Activated CD8-positive, alpha-beta memory T cell treated with anti-CD3 and anti-CD28 coated beads, Interleukin-2, amount 10 ng/mL, durations not matched to agents 7 days and 5 days (primary cell): ENCODE measurements at places on chromosomes 2 and 18.

- DNase-seq: no peak
- H3K4me1 ChIP-seq: peaks cover 24% of the 10 kb centered on the region
- no peak overlapping the region for H3K4me3 ChIP-seq
Observed at GRCh38 chr2:29001806-29002205, 20.7 kb downstream of the TOGARAM2 start.

- DNase-seq: no peak
- no peaks in the 10 kb centered on the region for H3K27me3 ChIP-seq
- peak overlapping the region; percentile 100 for H3K27ac ChIP-seq
- H3K4me1 ChIP-seq: peaks cover 72% of the 10 kb centered on the region
- peaks cover 71% of the 10 kb centered on the region for H3K36me3 ChIP-seq
Observed at GRCh38 chr2:97718942-97719341, 5.6 kb downstream of the ZAP70 start.

GRCh38 chr2:108787216-108787541 lies 608 bp downstream of the CCDC138 start:
- peaks cover 30% of the 10 kb centered on the region for H3K36me3 ChIP-seq
- H3K27ac ChIP-seq: peak overlapping the region; percentile 84
- DNase-seq: no peak

DNA sequence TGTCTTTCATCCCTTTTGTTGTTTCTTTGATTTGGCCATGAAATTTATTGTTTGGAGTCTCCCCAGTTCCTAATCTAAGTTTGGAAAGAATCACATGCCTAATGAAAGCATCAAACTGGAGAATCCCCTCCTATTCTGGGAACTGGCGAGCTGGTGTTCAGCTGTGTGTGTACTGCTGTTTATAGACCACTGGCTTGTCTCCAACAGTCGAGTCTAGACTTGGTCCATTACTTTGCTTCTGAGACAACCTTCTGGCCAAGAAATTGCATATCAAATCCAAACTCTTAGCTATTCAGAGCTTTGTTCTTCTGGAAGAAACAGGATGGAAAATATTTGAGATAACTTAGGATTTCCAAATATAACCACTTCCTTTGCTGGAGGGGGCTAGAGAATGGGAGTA lies 111.5 kb upstream of the THSD7B start:
- H3K4me3 ChIP-seq: no peak overlapping the region
- H3K27ac ChIP-seq: no peak overlapping the region
- no peak for DNase-seq
- peaks cover 12% of the 10 kb centered on the region for H3K27me3 ChIP-seq
- no peaks in the 10 kb centered on the region for H3K4me1 ChIP-seq

- no peaks in the 10 kb centered on the region for H3K36me3 ChIP-seq
- no peak overlapping the region for H3K27ac ChIP-seq
- peaks cover 2% of the 10 kb centered on the region for H3K4me1 ChIP-seq
- no peaks in the 10 kb centered on the region for H3K27me3 ChIP-seq
- no peak for DNase-seq
Observed at GRCh38 chr2:31253356-31254131, 19.6 kb downstream of the EHD3 start.
